ENCODE measurements at places on chromosomes 2 and 18.
A peak's percentile ranks its signal among the peaks of the same experiment; 100 is the strongest.

- no peak for DNase-seq
Measured at GRCh38 chr2:215002500-215002899, 135.9 kb downstream of the ABCA12 start.

- peak; percentile 11 for DNase-seq
Measured at GRCh38 chr18:76495435-76496193, 572 bp upstream of the ZNF516 start.

DNA sequence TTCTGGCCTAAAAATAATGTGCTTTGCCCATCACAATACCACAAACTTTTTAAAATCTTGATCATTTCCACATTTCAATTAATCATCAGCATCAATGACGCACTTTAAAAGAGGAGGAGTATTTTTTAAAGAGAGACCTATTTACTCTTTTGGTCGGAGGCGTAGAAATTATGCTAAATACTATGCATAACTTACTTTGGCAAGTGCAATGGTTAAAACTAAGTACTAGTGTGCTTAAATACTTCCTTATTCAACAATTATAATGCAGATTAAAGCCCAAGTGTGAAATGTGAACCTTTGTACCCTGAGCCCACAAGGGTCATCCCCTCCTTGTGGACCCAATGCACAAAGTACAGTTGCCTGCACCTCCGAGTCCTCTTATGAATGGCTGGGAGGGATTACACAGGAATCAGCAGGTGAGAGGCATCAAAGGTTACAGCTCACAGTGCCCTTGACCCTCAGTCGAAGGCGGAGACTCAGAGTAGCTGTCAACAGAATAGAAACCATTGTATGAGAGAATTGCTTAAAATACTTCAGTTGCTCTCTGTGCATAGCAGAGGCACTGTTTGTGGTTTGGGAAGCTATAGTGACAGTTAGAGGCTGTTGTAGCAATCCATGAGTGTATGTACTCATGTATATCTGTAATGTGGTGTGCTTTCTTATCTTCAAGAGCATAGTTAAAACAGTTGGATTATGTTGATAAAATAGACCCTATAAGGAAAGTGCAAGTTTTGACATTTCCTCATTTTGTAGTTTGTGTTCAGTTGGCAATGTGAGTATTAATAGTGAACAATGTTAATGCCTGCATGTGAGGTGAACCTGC, 151.7 kb upstream of the ITGA4 start:
- DNase-seq: peak; percentile 23

DNA sequence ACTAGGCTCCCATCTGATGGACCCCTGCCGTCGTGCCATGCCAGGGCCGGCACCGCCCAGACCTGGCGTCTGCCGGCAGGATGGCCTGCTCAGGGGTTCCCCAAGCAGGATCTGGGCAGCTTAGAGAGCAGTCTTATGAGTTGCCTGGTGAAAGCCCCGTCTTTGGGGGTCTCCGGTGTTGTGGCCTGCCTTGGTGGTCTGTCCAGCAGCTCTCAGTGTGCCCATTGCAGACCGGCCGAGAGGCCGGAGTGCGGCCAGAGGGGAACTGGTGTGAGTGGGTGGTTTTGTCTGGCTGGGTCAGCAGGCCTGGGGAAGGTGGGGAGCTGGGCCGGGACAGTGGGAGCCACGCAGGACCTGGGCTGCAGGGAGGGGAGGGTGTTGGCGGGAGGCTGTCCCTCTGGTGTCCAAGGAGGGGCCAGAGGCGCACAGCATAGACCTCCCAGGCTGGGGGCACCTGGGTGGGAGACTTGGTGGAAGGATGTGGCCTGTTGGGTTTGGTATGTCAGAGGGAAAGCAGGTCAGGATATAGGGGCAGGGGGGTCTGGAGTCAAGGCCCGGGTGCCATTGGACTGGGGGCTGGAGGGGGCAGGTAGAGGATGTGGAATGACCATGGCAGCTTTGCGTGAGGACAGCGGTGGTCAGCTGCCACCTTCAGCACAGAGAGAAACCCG, 16.5 kb downstream of the GPC1 start:
- DNase-seq: no peak

DNA sequence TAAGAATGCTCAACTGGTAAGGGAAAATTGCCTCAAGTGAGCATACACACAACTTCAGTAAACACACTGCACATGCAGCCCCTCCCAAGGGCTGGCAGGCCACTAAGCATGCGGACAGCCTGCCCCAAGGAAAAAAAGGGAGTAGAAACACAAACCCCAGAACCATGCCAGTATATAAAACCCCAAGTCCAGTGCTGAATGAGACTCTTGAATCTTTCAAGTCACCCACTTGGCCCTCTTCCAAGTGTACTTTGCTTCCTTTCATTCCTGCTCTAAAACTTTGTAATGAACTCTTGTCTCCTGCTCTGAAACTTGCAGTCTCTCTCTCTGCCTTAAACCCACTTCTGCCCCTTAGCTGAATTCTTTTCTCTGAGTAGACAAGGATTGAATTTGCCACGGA, 736.4 kb downstream of the RNF144A start:
- no peak for DNase-seq

DNA sequence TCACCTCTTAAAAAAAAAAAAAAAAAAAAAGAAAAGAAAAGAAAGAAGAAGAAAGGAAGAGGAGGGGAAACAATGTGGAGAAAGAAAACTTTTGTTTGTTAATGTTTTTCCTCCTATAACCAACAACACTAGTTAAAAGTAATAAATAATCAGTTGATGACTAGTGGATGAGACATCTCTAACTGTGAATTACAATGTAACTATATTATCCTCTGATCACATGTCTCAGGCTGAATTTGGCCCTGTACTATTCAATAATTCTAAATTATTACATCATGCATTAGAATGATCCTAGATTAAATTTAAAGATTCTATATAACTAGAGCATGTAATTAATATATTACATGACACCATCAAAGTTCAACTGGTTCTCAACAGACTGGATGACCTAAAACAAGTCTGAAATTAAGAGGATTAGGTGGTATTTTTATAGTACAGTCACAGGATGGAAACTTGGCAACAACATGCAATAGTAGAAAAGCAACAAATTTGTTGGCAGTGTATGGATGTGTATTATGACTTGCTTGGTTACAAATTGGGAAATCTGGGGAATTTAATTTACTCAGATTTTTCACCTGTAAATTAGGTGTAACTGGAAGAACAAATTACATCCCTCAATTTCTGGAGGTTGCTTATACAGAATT, 269.3 kb upstream of the SETBP1 start:
- no peak for DNase-seq

GRCh38 chr18:9113468-9114149, 11.1 kb downstream of the NDUFV2 start:
- no peak for DNase-seq

- no peak for DNase-seq
Measured at GRCh38 chr2:54053830-54054229, 61.6 kb upstream of the ACYP2 start.

- DNase-seq: no peak
Measured at GRCh38 chr2:145797692-145798091, 1277.8 kb upstream of the ZEB2 start.

- DNase-seq: no peak
Measured at GRCh38 chr2:230589025-230589424, 123.6 kb upstream of the CAB39 start.

DNA sequence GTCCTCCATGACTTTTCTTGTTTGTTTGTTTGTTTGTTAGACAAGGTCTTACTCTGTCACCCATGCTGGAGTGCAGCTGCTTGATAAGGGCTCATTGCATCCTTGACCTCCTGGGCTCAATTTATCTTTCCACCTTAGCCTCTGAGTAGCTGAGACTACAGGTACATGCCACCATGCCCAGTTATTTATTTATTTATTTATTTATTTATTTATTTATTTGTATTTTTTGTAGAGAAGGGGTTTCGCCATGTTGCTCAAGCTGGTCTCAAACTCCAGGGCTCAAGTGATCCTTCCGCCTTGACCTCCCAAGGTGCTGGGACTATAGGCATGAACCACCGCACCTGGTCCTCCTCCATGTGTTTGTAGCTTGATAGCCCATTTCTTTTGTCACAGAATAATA, 37.9 kb downstream of the NBEAL1 start:
- DNase-seq: no peak

- no peak for DNase-seq
Measured at GRCh38 chr18:2895391-2895790, 48.6 kb downstream of the EMILIN2 start.

All from central memory CD4-positive, alpha-beta T cell (primary cell).